ENCODE measurements at places on chromosomes 2 and 18. TPM values are rescaled to one million over a fixed set of nuclear protein-coding genes. Genes with fewer than 3 reads are reported as not detected.

CCDC141 gene
- 0.20 TPM for total RNA-seq

CROCC2 gene
- not detected for total RNA-seq

GRCh38 chr2:206239157-206239556 lies 35.3 kb upstream of the ZDBF2 start:
- DNase-seq = no peak

SKOR2 gene
- total RNA-seq = not detected

VIT gene
- total RNA-seq = not detected

TPO gene
- not detected for total RNA-seq

USP14 gene
- total RNA-seq = 13.2 TPM

SLC30A3 gene
- 2.6 TPM for total RNA-seq

DNA sequence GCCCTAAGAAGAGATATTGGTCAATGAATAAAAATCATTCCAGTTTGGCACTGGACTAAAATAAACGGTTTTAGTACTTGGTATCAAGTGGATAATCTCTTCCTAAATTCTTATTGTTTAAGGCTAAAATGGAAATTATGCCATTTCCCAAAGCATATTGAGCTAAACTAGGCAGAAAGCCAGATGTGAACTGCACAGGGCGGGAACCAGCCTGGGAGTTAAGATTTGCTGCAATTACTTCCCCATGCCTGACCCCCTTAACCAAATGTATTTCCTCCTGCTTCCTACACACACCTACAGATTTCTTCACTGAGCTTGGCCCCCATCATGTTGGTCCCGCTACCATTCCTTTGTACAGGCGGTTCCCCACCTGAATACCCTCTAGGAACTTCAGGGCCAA lies 12.2 kb downstream of the ZBTB7C start:
- DNase-seq = no peak

DNA sequence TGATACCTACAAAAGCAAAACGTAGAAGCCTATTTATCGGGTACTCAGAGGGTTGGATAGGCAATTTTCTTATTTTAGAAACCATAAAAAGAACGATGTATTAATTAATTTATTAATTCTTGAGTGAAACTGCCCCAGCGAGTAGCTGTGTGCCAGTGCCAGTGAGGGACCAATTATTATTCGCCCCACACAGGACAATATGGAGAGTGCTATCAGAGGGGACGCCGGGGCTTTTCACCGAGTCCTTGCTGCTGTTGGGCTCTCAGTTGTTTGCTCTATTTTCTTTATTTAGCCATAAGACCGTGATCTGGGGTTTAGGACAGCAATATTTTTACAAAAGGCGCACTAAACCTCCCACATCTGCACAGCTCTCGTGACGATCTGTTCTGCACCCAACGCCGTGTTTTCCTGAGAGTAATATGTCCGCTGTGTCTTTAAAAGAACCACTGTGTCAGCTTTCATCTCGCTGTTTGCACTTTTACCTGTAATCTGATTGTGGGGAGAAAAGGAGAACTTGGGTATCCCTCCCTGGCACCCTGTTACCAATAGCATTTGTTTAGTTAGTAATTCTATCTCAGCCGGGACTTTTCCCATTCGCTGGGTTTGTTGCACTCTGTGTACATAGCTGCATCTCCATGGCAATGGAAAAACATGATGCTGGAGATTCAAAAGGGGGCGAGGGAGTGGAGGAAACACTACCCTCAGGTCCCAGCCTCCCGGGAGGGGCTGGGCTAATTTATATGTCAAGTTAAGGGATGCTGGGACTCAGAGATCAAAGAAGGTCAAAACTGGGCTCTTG lies 30.1 kb upstream of the ZNF516 start:
- no peak for DNase-seq

GRCh38 chr18:22046473-22046872 lies 122.9 kb upstream of the GATA6 start:
- DNase-seq = no peak

FBXO48 gene
- total RNA-seq = under 0.01 TPM

VWC2L gene
- not detected for total RNA-seq

SYT4 gene
- not detected for total RNA-seq

DNA sequence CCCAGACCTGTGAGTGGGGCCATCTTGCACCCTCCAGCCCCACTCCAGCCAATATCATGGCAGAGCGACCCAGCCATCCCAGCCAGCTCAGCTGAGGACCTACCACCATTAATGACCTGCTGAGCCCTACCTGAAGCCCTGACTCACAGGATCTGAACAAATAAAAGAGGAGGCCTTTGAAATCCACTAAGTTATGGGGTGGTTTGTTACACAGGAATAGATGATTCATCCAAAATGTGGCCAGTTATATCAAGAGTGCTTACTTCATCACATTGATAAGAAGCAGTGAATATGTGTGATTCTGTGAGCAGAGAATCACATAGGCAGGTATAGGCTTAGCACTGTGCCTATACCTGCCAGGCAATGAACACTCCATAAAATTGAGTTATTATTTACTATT lies 34.7 kb upstream of the FAM124B start:
- DNase-seq = no peak

CRACDL gene
- total RNA-seq = 2.9 TPM

GRCh38 chr2:218997731-218998130 lies 4.5 kb upstream of the CRYBA2 start:
- no peak for DNase-seq

- no peak for DNase-seq
Observed at GRCh38 chr2:143123911-143124310, 5.3 kb upstream of the ARHGAP15 start.

- DNase-seq = no peak
Observed at GRCh38 chr2:124983595-124983994, 958.5 kb downstream of the CNTNAP5 start.

DNA sequence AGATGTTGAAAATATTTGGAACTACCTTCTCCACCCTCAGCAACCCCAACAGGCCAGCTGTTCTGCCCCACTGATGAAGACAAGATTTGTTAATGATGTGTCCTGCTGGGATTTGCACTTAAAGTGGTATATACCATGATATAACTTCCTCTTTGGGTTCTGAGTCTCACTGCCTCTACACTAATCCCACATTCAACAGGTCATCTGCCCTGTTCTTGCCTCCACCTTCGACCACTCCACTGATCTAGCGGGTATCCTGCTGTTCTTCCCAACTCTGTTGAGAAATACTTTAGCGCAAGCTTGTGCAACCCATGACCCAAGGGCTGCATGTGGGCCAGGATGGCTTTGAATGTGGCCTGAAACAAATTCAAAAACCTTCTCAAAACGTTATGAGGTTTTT lies 72.7 kb downstream of the LRP1B start:
- no peak for DNase-seq

Measured in G401 (cell line).